T-helper 1 cell (primary cell): ENCODE measurements at places on chromosomes 13 and 19.

- no peak for DNase-seq
Measured at GRCh38 chr13:53010374-53011105, 18.1 kb upstream of the OLFM4 start.

GRCh38 chr19:34428549-34429285, 536 bp downstream of the UBA2 start:
- DNase-seq: no peak

DNA sequence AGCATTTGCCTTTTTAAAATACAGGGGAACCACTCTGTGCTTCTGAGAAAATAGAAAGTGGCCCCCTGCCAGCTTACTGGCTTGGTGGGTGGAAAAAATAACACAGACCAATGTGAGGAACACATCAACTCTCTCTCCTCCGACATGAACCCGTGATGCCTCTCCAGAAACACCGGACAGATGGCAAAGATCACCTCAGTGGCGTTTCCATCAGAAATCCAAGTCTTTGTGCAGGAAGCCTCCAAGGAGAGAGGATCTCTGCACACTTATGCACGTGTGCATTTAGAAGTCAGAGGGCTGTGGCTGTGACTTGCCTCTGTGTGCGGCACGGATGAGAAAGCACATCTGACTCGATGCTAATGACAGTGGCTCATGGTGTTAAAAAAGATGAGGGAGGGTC, 112.3 kb upstream of the KLF12 start:
- DNase-seq: no peak

- no peak for DNase-seq
Measured at GRCh38 chr19:54462047-54462654, 1.4 kb downstream of the LENG9 start.

- DNase-seq: no peak
Measured at GRCh38 chr13:82458169-82458568, 1424.1 kb downstream of the SLITRK1 start.

GRCh38 chr19:29624489-29625185, 18.6 kb downstream of the POP4 start:
- DNase-seq: no peak

GRCh38 chr19:3694361-3695123, 5.7 kb downstream of the PIP5K1C start:
- no peak for DNase-seq

GRCh38 chr13:73060251-73061160, 1.7 kb downstream of the KLF5 start:
- DNase-seq: no peak

DNA sequence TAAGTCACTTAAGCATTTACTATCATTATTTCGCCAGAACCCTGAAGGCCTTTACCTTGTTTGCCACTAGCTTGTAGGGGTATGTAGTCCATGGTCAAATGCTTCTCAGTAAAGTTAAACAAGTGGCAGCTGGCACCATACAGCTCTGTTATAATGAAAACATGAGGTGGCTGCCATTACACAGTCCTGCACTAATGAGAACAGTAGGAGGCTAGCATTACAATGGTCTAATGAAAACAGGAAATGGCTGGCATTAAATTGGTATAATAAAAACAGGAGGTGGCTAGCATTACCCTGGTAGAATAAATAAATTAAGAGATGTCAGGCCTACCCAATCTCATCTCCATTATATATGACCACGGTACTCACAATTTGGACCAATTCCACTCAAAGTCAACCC, 107.5 kb downstream of the PCDH17 start:
- no peak for DNase-seq
